DMS153 (cell line): ENCODE measurements at places on chromosomes 11 and 22.

- DNase-seq = no peak
These were observed 48.8 kb downstream of the NAT10 start for GRCh38 chr11:34154059-34154875.

DNA sequence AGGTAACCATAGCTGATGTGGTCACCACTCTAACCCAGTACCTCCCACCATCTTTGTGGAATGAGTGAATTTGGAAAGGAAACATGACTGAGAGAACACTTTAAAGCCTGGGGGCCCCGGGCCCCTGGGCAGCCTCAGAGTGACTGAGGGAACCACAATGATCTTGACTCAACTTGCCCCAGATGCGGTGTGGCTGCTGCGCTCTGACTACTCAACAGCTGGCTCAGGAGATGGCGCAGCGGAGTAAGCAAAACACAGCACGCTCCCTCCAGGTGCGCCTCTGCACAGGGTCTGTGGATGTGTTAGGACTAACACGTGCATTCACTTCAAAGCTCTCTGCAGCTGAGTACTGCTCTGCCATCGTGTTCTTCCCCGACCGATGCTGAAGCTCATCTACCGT is 5.9 kb downstream of the RNF215 start:
- no peak for DNase-seq

DNA sequence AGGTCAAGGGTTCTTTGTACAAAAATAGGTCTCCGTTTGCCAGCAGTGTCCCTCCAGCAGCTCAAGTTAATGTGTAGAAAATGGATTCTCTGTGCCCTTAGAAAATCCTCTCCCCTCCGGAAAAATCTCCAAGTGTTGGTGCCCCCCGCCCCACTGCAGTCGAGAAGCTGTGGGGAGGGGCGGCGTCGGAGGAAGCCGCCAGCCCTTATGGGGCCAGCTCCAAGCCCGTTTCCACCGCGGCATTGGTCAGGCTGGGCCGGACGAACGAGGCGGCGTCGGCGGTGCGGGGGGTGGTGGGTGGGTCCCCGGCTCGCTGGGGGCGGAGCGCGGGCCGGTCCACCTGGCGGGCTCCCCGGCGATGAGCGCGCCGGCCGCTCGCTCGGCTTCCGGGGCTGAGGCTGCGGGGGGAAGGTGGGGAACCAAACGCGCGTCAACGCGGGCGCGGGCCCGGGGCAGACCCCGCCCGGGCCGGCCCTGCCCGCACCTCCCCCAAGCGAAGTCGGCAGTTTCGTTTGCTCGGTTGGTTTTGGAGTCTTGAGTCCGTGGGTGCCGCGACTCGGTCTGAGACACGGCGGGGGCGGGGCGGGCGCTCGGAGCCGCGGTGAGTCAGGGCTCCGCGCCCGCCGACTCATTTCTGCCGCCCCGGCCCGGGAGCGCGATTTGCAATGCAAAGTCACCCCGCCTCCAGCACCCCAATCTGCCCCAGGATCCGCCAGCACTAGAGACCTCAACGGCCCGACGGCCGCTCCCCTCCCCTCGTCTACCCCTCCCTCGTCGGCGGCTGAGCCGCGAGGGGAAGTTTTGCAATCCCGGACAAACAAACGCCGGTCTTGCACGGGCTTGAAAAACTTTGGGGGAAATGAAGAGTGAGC is 1.4 kb downstream of the ASCL2 start:
- peak; percentile 38 for DNase-seq

GRCh38 chr11:78390809-78391208 is 26.8 kb downstream of the GAB2 start:
- no peak for DNase-seq

- DNase-seq = no peak
These were observed 405 bp downstream of the SFI1 start for GRCh38 chr22:31496735-31497146.

GRCh38 chr11:17533778-17534415 is 10.3 kb downstream of the USH1C start:
- no peak for DNase-seq

GRCh38 chr11:1205121-1205986 is 17.5 kb upstream of the MUC5B start:
- no peak for DNase-seq

DNA sequence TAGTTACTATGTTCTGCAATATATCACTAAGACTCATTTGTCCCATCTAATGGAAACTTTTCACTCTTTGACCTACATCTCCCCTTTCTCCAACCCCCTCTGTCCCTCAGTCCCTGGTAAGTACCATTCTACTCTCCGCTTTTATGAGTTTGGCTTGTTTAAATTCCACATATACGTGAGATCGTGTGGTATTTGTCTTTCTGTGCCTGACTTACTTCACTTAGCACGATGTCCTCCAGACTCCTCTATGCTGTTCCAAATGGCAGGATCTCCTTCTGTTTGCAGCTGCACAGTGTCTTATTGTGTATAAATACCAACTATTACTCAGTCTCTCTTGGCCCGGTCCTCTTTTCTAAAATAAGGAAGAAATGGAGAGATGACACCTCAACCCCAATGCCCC is 205.4 kb upstream of the NTM start:
- DNase-seq = no peak

DNA sequence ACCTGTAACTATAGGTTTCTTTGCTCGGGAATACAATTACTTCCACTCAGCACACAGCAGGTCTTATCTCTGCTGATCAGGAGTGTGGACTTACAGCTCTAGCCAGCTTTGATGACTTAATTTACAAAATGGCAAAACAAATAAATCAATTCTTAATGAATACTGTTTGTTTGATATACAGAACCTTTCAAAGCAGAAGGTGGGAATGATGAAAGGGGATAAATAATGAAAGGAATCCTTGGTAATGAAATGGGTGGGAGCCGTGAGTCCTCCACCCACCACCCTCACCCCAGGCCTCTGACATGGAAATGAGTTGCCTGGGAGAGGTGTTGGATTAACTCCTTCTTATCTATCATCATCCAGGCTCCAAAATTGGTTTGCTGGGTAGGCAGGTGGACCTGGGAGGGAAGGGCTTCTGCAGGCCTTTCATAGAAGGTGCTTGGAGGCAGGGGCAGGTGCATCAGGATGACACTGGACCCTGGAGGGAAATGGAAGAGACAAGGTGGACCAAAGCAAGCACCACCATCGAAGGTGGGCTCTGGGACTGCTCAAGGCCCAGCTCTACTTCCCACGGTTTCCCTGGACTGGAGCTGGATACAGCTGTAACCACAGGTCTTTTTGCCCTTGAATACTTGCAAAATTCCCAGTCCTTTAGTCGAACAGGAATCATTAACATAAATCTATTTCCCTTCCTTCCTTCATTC is 23.0 kb downstream of the POU2AF1 start:
- DNase-seq = peak; percentile 57

DNA sequence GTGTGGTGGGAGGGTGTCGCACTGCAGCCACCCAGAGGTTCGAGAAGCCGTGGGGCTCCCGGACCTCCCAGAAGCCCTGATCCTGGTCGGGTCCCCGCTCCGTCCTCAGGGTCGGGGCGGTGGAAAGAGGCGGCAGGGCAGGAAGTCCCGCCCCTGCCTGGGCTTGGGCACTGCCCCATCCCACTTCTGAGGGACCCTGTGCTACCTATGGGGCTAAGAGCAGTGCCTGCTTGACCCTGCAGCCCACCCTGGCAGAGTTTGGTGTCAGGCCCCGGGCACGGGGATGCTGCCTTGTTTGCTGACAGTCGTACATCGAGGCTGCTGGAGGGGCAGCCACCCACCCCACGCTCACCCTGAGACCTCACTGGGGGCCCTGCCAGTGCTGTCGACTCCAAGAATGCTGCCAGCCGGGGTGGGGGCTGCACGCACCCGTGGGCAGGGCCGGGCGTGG is 19.4 kb downstream of the RNH1 start:
- no peak for DNase-seq

GRCh38 chr22:45845076-45845487 is 131.9 kb downstream of the WNT7B start:
- DNase-seq = no peak

DNA sequence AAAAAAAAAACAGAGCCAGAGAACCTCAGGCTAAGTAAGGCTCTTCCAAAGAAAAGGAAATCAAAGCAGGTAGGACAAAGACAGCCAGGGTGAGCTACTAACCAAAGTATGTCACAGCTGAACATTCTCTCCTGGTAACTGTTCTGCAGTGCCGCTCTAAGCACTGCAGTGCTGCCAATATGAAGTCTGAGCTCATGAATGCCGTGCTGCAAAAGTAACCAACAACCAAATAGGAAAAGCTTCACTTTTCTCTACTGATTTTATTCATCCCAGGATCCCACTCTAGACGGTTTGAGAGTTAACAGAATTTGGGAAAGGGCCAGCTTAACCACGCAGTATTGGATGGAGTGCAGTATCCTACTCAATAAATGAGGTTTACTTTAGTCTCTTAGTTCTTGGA is 3.5 kb downstream of the SIK3 start:
- DNase-seq = no peak

DNA sequence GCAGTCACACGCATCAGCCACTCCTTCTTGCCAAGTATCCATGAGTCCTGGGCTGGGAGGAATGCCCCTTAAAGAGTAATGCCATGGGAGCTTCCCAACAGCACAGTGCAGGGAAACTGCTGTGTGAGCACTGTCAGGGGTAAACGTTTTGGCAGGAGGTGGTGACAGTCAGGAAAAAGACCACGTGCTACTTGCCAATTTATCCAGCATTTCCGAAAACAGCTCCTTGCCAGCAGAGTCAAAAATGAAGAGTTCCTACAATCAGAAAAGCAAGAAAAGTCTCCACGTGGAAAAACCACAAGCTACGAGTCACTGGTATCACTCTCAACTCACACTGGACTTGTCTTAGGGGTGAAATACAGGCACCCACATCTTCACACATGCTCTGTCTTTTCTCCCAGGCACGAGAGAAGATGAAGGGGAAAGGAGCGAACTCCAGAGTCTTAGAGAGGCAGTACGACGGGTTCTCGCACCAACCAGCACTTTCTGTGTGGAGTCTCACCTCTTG is 9.9 kb downstream of the IFT27 start:
- DNase-seq = no peak

GRCh38 chr11:44556735-44557409 is 8.6 kb upstream of the CD82 start:
- DNase-seq = no peak

DNA sequence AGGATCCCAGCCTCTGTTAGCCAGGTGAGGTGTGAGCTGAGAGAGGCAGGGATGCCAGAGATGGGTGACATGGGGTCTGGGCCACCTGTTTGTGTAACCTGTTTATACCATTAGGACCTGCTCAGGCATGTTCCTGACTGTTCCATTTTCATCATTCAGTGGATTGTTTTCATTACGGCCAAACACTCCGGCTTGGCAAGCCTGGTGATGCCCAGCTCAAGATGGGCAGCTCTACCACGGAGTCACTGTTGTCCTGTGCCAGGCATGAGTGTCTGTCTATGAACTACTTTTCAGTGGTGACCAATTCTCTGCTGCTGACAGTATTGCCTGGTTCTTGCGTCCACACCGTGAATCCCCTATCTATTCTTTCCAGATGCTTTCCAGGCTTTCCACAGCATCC is 71.5 kb upstream of the SLC22A12 start:
- DNase-seq = no peak

DNA sequence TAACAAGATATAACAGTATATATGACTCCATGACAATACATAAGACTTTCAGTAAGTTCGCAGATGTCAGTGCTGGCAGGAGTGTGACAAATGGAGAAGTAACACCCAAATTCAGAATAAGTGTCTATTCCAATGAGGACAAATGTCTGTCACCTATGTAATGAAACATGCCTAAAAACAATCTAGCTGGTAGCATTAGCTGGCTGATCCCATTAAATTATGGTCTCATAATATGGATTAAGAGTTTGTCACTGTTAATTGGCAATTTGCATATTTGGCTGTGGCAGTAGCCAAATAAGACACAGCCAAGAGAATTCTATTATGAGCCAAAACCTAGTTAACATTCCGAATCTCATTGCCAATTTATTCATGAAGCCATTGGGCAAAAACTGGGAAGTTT is 30.2 kb upstream of the CAVIN3 start:
- DNase-seq = no peak

DNA sequence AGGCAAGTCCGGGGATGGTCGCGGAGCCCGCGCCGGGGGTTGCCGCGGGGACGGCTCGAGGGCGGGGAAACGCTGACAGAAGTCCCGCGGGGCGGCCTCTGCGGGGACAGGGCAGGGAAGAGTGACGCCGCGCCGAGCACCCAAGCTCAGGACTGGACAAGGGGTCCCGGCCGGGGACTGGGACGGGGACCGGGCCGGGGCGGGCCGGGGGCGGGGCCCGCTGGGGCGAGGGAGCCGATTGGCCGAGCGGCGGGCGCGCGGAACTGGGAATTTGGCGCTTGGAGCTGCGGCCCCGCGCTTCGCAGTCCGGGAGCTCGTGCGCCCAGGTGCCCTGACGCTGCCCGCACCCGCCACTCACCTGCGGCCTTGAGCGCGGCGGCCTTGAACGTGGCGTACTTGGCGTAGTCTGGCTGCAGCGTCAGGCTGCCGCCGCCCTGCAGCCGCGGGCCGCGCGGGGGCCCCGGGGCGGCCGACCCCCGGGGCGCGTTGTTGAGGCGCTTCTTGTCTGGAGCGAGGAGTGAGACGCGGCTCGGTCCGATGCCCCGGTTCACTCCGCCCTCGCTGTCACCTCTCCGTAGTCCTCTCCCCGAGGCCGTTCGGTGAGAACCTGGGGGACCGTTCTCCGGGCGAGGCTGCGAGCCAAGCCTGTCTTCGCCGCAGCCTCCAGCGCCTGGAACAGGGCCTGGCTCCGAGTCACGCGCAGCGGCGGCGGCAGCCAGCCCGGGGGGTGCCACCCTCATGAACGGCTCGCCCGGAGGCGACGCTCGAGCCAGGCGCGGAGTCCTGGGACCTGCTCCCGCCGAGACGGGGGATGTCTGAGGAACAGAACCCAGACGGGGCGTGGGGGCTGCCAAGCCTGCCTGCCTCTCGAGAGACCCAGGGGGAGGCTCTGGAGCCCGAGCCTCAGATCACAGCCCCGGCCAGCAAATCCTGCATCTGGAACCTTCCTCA is 4.5 kb downstream of the SHISA8 start:
- DNase-seq = no peak

DNA sequence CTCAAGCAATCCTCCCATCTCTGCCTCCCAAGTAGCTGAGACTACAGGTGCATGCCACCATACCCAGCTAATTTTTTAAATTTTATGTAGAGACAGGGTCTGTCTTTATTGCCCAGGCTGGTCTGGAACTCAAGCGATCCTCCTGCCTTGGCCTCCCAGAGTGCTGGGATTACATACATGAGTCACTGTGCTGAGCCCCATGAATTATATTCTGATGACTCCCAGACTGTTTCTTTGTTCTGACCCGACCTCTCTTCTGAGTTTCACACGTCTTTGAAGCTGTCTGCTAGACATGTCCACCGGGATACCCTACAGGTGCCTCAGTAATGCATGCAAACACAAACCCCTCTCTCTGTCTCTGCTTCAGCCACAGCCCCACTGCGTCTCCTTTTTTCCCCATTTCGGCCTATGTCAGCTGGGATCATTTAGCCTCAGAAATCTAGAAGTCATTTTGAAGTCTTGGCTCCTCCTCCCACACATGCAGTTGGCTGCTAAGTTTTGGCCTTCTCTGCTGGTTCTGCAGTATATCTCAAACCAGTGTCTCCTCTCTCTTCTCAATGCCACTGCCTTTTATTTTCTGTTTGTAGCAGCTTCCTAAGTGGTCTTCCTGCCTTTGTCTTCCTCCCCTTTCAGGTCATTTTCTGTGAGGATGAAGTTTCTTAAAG is 4.8 kb downstream of the VPS26B start:
- no peak for DNase-seq

GRCh38 chr11:68181719-68182451 is 31.2 kb downstream of the KMT5B start:
- DNase-seq = no peak

- DNase-seq = peak; percentile 54
These were observed 621.1 kb downstream of the OPCML start for GRCh38 chr11:132911186-132911585.
